Activated T-helper 2 cell treated with anti-CD3 and anti-CD28 coated beads, Interferon-gamma antibody, Interleukin-2, Interleukin-4, amounts not matched to agents 10 μg/mL and 5 μg/mL and 100 μg/mL, durations not matched to agents 14 hours and 24 hours and 36 hours (primary cell): ENCODE measurements at places on chromosomes 16 and 17. TPM values are rescaled to one million over a fixed set of nuclear protein-coding genes. Genes with fewer than 3 reads are reported as not detected.
A peak's percentile ranks its signal among the peaks of the same experiment; 100 is the strongest.

DNA sequence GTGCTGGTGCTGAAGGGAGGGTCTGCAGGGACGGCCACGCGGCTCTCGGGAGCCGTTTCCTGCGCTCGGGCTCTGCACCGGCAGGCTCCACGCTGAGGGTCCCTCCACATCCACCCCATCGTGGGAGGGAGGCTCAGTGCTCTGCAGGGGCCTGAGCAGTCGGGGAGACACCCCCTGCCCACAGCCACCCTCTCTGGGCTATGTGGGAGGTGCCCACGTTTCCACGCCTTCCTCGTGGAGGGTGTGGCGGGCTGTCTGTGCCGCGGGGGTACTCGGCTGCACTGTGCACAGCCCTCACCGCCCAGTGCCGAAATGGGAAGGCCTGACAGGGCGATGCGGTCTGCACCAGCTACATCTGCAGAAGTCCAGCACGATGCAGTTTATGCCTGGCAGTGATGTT, 25.5 kb upstream of the ZNF750 start:
- DNase-seq = no peak

The MXRA7 gene
- 6.6 and 8.5 TPM in 2 replicates for total RNA-seq

DNA sequence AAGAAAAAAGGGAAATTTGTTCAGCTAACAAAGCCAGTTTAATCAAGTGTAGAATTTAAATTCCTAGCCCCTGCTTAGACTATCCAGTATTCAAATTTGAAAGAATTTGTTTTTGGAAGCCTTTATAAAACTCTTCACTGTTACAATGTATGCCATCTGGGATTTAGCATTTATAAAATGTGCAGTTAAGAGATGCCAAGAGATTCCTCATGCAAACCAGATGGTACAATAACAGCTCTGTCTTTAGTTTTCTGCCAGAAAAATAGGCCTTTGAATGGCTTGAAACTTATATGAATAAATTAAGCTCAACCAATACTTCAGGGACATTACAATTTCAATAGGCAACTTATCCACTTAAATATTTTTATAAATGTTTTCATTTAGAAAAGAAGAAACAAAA, 6.8 kb upstream of the ANKS4B start:
- no peak for DNase-seq

- DNase-seq = peak; percentile 22
Measured at GRCh38 chr17:3794557-3795389, 6.2 kb downstream of the ITGAE start.

The NARF gene
- total RNA-seq = 114 and 123 TPM in 2 replicates

The DOC2A gene
- total RNA-seq = 0.87 and 1.2 TPM in 2 replicates
